Right hindlimb (tissue), 1 donor: ENCODE measurements at places on chromosomes 4 and X.

GRCh38 chr4:155837203-155837796 lies 28.8 kb downstream of the ASIC5 start:
- no peak for DNase-seq

DNA sequence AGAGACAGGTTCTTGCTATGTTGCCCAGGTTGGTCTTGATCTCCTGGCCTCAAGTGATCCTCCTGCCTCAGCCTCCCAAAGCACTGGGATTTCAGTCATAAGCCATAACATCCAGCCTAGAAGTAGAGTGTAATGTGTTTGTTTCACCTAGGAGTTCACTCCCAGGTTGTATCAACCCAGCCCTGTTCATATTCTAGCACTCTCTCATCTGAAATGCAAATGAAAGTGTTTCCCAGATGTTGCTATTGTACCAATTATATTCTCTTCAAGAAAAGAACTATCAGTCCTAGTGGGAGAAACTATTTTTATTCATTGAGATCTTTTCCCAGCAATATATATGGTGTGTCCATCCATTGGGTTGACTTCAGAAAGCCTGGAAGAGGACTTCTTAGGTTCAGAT lies 72.6 kb downstream of the USP38 start:
- no peak for DNase-seq

DNA sequence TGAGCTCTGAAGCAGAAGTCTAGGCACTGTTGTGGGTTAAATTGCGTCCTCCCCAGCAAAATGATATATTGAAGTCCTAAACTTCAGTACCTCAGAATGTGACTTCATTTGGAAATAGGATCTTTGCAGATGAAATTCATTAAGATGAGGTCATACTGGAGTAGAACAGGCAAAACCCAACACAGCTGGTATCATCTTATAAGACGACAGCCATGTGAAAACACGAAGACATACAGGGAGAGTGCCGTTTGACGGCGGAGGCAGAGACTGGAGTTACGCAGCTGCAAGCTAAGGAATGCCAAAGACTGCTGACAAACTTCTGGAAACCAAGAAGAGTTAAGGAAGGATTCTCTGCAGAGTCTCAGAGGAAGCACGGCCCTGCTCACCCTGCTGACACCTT lies 241.5 kb downstream of the MAML3 start:
- no peak for DNase-seq

GRCh38 chr4:128858879-128859671 lies 49.6 kb downstream of the JADE1 start:
- peak; percentile 70 for DNase-seq

DNA sequence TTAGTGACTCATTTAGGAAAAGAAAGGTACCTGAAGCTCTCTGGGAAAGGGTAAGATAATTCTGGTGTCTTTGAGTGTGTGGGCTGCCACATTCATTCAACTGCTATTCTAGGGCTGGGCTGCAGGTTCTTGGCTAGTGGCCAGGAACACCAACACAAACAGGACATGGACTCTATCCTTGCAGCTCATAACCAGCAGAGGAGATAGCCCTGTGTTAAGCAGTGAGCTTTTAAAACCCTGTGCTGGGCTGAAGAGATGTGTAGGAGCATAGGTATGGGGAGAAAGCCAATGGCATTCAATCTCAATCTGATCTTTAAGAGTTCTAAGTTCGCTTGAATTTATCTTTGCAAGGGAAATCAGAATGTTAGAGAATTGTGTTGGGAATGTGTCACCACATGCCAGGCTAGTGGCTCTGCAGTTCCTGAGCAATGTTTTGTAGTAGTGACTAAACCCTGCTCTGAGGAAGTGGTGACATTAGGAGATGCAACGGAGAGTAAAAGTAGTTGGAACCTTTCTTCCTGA lies 39.2 kb downstream of the SGMS2 start:
- no peak for DNase-seq

GRCh38 chr4:140427919-140428471 lies 547 bp upstream of the CLGN start:
- no peak for DNase-seq

- no peak for DNase-seq
Observed at GRCh38 chrX:16240231-16240905, 73.1 kb downstream of the MAGEB17 start.

DNA sequence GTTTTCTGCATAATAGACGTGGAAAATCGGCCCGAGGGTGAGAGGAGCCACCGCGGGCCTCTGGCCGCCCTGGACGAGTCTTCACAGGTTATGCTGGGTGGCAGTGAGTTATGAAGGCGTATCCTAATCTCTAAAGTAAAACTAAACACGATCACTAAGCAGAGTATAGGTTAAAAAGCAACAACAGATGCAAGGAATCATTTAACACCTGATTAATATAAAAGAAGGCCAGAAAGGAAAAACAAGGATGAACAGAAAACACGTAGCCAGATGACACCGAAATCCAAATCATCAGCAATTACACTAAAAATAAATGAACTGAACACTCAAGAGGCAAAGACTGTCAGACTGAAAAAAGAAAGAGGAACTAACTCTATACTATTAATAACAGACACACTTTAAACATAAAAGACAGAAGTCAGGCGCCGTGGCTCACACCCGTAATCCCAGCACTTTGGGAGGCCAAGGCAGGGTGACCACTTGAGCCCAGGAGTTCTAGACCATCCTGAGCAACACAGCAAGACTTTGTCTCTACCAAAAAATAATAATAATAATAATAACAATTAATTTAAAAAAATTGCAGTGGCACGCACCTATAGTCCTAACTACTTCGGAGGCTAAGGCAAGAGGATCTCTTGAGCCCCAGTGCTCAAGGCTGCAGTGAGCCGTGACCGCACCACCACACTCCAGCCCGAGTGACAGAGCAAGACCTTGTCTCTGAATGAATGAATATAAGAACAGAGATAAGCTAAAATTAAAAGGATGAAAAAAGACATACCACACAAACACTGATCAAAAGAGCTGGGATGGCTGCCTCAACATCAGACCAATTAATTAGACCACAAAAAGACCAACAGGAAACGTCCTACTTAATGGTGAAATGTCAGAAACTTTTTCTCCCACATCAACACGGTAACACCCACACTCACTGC lies 30.0 kb downstream of the CTBP1 start:
- DNase-seq: no peak

GRCh38 chr4:189547559-189547958 lies 393.1 kb upstream of the FRG1 start:
- no peak for DNase-seq

- peak; percentile 63 for DNase-seq
Observed at GRCh38 chr4:85675076-85676049, 200.4 kb downstream of the ARHGAP24 start.

DNA sequence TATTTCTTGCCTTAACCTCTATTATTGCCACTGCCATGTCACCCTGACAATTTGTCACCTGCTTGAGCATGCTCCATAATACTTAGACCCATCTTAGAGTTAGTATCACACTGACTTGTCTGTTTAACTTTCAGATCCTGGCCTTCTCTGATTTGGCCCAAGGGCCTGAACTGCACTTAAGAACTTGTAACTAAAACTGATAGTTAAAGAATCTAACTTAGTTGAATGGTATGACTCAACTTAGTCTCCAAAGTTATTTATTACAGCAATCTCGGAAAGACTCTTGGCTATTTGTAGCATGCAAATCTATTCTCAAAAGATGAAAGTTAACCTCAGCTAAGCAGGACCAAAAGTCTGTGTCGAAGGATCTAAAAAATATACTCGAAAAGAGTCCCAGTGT lies 72.3 kb downstream of the IGSF1 start:
- no peak for DNase-seq

DNA sequence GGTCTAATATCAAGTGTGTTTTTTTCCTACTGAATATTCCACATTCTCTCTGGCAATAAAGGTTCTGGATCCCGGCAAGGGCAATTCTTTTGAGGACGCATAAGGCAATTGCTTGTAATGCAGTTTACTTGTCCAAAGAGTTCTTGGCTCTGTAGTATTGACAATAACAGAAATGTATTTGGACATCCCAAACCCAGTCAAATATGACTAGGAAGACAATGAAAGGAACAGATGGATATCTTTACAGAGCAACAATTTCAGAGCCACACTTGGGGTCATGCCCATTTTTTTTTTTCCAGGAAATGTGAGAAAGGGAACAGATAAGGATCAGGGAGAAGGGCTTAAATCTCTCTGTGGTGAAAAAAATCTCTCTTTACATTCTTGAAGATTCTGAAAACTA lies 12.2 kb downstream of the GK2 start:
- no peak for DNase-seq

GRCh38 chr4:79223993-79224776 lies 101.7 kb downstream of the NAA11 start:
- DNase-seq: no peak

- DNase-seq: peak; percentile 86
Observed at GRCh38 chrX:48911412-48912182, at the start of gene SLC35A2. TSS of gene SLC35A2 (minus strand) at chrX:48911646. CDS start at chrX:48911636, 10 bp downstream.

DNA sequence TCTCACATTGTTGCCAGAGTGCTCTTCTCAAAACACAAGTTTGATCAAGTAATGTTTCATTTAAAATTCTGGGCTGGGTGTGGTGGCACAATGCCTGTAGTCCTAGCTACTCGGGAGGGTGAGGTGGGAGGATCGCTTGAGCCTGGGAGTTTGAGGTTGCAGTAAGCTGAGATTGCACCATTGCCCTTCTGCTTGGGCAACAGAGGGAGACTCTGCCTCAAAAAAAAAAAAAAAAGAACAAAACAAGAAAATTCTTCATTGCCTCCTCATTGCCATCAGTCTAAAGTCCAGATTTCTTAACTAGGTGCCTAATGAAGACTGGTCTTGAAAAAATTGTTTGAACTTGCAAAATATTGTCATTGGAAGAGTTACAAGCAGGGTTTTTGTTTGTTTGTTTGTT lies 120.1 kb downstream of the MFAP3L start:
- DNase-seq: no peak

DNA sequence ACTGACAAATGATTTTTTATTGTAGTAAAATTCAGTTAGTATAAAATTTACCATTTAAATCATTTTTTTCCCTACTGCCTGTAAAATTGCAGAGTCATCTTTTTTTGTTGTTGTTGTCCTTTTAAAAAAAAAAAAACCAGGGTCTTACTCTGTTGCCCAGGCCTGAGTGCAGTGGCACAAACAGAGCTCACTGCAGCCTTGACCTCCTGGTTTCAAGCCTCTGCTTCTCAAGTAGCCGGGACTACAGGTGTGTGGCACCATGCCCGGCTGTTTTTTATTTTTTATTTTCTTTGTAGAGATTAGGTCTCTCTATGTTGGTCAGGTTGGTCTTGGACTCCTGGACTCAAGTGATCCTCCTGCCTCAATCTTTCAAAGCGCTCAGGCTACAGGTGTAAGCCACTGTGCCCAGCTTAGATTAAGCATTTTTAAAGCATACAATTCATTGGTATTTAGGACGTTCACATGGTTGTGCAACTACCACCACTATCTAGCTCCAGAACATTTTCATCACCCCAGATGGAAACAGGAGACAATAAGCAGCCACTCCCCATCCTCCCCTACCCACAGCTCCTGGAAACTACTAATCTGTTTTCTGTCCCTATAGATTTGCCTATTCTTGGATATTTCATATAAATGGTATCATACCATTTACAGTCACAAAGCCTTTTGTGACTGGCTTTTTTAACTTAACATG lies 59.7 kb upstream of the PGRMC2 start:
- no peak for DNase-seq

DNA sequence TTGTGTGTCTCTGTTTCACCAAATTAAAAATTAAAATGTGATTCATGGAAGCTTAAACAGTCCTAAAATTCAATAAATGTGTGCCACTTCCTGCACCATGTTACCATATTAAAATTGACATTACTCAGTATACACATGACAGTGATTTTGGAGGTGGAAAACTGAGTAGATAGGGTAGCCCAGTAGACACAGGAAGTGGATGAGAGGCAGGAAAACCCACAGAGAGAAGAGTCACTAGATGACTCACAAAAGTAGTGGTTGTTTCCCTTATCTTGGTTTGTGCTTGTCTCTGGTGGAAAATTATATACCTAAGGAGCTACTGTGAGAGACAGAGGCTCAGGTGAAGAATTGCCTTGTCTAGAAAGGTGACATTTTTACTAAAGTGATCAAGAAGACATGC lies 375.8 kb upstream of the CXorf51B start:
- DNase-seq: no peak

DNA sequence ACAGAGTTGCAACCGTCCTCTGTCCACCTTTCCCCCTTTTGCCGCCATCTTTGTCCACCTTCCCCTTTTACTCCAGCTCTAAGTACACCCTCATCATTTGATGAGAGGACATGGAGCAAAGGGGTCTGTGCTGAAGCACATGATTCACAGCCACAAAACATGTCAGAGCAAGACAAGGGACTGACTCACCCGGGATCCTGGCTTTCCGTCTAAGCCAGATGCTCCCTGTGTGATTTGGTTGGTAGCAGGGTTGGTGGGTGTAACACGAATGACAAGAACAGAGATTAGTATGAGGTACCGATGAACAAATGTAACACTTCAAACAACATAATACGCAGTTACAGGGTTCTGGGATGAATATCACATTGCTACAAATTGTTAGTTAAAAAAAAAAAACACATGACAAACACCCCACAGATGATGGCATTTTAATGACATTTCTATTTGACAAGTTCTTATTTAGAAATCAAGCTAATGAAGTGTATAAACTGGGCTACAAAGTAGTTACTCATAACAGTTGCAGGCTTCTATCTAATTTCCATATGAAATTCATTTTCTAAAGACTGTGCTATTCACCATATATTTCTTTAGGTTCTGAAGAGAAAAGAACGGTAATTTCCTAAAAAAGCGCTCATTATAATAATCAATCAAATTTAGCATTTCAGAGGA lies 71.4 kb upstream of the ETNPPL start:
- no peak for DNase-seq

GRCh38 chrX:24117258-24117657 lies 32.3 kb upstream of the ZFX start:
- DNase-seq: peak; percentile 51

DNA sequence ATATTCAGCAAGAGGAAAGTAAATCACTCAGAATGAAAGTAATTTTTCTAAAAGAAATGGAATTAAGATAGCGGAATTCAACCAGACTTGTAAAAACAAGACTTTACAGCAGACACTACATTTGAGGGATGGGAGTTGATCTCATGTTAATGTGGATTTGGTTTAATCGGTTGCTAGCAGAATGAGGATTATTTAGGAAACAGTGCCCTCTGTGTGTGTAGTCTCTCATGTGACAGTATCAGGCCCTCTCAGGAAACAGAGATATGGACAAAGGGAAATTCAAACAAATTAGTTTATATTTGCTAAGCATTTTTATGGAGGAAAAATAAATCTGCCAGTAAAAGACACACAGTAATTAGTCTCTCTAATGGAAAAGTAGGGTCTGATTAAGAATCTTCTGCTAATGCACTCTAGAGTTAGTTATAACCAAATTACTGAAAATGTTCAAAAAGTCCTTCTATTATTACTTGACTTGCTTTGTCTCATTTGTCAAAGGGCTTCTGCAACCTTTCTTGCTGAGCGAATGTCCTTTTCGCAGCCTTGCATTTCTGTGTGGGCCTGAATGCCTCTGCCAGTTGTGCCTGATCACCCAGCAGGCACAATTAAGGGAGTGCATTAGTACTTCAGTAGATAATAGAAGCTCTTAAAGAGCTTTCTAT lies 1282.3 kb upstream of the TENM3 start:
- no peak for DNase-seq

GRCh38 chr4:37188100-37188499 lies 56.4 kb upstream of the NWD2 start:
- DNase-seq: no peak
